ENCODE measurements at places on chromosomes 6 and 20.
A peak's percentile ranks its signal among the peaks of the same experiment; 100 is the strongest.

DNA sequence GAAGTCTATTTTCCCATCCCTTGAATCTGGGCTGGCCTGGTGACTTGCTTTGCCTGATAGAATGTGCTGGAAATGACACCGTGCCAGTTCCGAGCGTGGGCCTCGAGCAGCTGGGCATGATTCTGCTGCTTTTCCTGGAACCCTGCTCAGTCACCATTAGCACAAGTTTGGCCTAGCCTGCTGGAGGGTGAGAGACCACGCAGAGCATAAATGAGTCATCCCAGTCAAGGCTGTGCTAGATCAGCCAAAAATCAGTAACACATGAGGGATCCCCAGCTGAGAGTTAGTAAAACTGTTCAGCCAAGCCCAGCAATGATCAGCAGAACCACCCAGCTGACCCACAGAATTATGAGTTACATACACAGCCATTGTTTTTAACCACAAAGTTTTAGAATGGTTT is 74.8 kb upstream of the TOP1 start:
- no peak for DNase-seq

- DNase-seq, result no peak
Observed at GRCh38 chr6:42505385-42505718, 53.6 kb upstream of the TRERF1 start.

DNA sequence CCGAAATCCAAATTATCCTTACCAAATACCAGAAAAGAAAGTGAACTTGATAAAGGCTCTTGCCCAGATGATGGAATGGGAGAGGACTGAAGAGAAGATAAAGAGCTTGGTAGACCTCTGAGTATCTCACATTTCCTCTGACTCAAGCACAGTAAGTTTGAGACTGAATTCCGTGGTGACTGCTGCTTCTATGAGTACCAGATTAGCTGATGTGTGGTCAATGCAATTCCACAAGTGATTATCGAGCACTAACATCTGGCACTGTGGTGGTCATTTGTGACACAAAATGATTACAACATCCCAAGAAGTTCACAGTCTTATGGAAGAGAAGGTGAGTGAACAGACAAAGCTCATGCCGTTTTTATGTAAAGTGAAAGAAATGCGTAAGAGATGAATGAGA is 2.6 kb upstream of the RPS6KA2 start:
- no peak for DNase-seq

GRCh38 chr6:153328194-153328593 is 197.1 kb upstream of the RGS17 start:
- no peak for DNase-seq

DNA sequence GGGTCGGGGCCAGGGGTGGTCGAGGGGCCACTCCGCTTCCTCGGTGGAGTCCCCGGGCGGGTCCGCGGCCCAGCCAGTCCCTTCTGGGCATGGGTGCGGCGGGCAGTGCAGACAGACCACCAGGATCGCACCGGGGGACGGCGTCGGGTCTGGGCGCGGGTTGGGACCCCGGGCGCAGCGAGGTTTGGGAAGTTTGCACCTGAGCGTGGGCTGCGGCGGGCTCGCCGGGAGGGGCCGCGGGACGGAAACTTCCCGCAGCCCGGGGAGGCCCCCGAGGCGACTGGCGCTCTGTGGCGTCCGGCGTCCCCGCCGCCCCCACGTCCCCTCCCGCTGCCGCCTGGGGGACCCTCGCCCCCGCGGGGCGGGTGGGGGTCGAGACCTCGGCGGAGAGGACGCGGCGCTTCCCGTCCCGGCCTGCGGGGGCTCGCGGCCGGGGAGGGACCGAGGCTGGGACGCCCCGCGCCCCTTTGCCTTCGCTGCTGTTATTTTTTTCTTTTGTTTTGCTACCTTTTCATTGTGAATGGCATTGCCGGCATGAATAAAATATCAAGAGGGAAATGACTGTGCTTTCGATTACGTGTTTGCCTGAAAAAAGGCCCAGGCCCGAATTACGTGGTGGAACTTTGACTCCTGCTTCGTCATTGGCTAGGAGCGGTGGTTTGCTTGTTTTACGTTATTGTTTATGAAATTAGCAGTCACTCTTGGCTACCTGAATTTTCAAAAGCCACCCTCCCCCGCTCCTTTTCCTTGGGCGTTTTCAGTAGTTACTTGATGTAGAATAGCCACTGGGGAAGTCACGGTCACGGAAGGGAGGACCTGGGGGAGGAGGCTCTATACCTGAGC is 703 bp downstream of the SNX9 start:
- peak; percentile 32 for DNase-seq

DNA sequence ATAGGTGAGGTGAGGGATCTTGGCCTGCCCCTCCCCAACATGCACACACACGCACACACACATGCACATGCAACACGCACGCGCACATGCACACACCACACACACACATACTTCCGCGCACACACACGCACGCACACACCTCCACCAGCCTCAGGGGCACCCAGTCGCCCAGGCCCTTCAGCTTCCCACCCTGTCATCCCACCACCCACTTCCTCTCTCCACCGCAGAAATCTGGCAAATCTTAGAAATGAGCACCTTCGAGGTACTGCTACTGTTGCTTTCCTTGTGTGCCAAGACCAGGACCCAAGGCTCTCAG is 1.2 kb downstream of the SPDEF start:
- DNase-seq, result no peak

GRCh38 chr6:12182676-12183075 is 107.5 kb upstream of the EDN1 start:
- DNase-seq, result no peak

DNA sequence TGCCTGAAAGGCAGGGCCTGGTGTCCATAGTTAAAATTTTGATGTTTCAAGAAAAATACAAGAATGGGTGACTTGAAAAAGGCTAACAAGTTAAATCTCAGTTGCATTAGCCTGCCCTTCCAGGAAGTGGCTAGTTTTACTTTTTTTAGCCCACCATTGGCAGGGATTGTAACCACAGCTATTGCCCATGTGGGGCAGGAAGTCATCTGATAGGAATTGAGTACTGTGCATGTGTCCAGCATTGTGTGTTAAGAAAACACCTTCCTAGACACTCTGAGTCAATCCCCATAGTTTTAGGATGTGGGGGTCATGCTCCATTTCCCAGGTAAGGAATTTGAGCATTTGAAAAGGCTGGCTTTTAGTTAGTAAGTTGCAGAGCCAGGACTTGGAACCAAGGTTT is 26.9 kb downstream of the LYRM2 start:
- DNase-seq, result no peak

GRCh38 chr6:5677219-5678000 is 329.3 kb downstream of the NRN1 start:
- no peak for DNase-seq

- DNase-seq, result no peak
Observed at GRCh38 chr6:77774457-77774856, 121.6 kb downstream of the MEI4 start.

DNA sequence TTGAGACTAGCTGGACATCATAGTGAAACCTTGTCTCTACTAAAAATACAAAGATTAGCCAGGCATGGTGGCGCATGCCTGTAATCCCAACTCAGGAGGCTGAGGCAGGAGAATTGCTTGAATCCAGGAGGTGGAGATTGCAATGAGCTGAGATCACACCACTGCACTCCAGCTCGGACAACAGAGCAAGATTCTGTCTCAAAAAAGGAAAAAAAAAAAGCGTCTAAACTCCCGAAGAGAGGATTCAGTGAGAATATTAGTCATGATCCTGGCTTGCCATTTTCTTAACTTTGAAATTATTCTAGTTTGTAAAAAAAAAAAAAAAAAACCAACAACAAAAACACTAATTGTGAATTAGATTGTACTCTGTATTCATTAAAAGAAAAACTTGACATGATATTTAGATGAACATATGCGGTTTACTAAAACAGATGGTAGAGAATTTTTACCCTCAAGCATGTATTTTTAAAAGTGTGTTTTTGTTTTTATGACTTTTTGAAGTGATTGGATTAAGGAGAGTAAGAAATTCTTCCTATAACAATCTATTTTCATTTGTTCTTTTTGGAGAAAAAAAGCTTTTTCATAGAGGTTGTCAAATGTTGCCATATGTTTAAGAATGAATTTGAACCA is 80.7 kb downstream of the UST start:
- DNase-seq, result no peak

All from stimulated activated CD8-positive, alpha-beta memory T cell treated with anti-CD3 and anti-CD28 coated beads, Interleukin-4, amount 100 ng/mL, for 4 hours (primary cell).